ENCODE measurements at places on chromosomes 1 and 21.

- DNase-seq, result no peak
Measured at GRCh38 chr1:14612256-14612655, 13.8 kb downstream of the KAZN start.

GRCh38 chr1:89962742-89963075, 32.2 kb upstream of the ZNF326 start:
- DNase-seq, result no peak

GRCh38 chr1:18941221-18942141, 15.0 kb downstream of the IFFO2 start:
- no peak for DNase-seq

GRCh38 chr1:12502336-12503109, 115.5 kb downstream of the DHRS3 start:
- DNase-seq, result no peak

DNA sequence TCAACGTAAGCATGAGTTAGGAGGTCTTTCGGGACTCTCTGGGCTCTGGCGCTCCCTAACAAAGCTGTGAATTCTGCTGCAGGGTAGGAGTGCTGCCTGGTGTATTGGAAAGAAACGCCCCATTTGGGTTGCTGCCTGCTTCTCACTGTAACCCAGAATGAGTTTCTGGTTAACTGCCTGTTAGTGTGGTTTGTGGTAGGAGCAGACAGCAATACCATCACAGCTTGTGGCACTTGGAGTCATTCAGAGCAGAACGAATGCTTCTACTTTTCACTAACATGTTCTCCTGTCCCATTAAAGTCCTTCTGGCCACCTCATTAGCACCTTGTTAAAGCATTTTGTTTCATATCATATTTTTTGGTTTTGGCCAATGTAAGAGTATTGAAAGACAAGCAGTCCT, 18.1 kb downstream of the MAP3K7CL start:
- DNase-seq, result no peak

- no peak for DNase-seq
Measured at GRCh38 chr1:6130036-6130435, 50.1 kb downstream of the CHD5 start.

DNA sequence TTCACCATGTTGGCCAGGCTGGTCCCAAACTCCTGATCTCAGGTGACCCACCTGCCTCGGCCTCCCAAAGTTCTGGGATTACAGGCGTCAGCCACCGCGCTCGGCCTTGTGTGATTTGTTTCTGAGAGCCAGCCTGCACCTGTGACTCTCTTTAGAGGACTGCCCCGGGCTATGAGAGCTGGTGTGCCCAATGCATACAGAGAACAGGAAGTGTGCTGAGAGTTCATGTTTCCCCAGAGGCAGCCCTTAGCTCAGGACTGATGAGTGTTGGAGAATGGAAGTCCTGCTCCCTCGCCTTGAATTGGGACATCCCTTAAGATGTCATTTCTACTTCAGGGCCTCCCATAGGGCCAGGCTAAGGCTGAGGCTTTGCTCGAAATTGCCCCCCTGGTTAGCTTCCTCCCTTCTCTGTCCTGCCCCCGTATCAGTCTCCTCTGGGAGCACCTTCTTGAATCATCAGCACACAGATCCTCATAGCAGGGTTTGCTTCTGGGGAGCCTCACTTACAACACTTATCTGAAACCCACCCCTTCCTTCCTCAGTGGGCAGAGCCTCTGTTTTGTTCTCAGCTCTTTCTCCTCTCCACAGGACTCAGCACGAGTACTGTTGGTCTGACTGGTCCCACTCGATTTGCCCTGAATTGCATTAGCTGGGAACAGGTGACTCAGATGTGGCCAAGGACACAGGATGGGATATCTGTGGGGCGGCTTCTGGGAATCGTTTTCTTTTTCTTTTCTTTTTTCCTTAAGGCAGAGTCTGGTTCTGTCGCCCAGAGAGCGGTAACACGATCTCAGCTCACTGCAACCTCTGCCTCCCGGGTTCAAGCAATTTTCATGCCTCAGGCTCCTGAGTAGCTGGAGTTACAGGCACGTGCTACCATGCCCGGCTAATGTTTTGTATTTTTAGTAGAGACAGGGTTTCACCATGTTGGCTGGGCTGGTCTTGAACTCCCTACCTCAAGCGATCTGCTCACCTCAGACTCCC, 80.1 kb downstream of the UBIAD1 start:
- no peak for DNase-seq

DNA sequence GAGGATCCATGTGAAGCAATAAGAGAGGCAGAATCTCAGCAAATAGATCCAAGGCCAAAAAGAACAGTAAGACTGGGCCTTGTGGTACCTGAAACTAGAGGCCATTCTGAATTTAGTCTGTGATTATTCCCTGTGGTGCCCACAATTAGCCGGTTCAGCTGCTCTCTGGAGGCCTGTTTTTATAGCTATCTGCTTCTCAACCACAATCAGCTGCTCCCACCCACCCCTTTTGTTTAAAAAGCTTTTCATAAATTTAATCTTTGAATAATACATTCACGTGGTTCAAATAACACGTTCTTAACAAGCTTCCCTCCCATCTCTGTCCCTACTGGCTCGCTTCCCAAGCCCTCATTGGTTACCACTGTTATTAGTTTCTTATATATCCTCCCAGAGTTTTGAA, 18.0 kb downstream of the UBE2T start:
- DNase-seq, result no peak

Measured in activated T-helper 9 cell treated with anti-CD3 and anti-CD28 coated beads, Interleukin-2, amount 50 U/mL, for 16 hours (primary cell).